ENCODE measurements at places on chromosomes 5 and 9.

GRCh38 chr5:171633776-171634470, 151.7 kb upstream of the SMIM23 start:
- DNase-seq, result no peak

DNA sequence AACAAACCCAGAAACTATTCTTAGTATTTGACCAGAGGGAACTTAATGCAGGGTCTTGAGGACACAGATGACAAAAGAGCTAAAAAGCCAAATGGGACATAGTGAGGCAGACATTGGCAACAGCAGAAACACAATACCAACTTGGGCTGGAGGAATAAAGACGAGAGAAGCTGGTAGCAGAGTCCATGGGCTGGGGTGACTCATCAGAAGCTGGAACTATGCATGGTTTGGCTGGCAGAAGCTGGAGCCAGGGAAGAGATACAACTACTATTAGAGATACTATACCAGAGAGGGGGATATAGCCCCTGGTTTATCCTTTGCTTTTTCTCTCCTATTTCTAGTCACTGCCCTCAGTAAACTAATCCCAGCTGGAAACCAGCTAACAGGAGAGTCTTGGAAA, 29.2 kb upstream of the DPYSL3 start:
- peak; percentile 35 for DNase-seq

DNA sequence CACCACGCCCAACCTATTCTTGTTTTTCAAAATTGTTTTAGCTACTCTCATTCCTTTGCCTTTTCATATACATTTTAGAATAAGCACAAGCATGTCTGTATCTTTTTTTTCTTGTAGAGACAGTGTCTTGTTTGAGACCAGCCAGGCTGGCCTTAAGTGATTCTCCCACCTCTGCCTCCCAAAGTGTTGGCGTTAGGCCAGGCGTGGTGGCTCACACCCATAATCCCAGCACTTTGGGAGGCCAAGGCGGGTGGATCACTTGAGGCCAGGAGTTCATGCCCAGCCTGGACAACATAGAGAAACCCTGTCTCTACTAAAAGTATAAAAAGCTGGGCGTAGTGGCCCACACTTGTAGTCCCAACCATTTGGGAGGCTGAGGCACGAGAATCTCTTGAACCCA, 13.1 kb downstream of the RNF44 start:
- no peak for DNase-seq

DNA sequence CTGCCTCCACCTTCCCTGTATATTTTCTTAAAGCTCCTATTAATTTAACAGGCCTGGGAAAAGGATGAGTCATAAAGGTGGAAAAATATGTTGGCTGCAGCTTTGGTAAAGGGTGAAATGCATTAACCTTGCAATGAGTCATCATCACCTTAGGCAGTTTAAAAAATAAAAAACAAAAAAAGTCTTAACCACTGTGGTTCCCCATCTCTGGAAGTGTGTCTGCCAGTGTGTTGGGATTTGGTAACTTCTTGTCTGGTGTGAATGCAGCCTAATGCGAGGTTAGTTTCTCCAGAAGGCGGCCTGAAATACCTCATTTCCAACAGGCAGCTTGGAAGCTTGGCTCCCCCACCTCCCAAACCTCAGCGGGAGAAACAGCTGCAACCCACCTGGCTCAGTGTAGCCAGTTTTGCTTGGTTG, 265.3 kb upstream of the GAS1 start:
- DNase-seq, result peak; percentile 93

- DNase-seq, result no peak
Observed at GRCh38 chr5:10623305-10623910, 59.5 kb downstream of the ANKRD33B start.

GRCh38 chr5:17099946-17100345, 117.5 kb upstream of the BASP1 start:
- DNase-seq, result no peak

GRCh38 chr5:178624631-178625546, 2.0 kb downstream of the CLK4 start:
- DNase-seq, result no peak

GRCh38 chr9:131704141-131704983, 35.5 kb downstream of the RAPGEF1 start:
- DNase-seq, result no peak

GRCh38 chr5:127826011-127826410, 122.8 kb downstream of the CCDC192 start:
- no peak for DNase-seq

DNA sequence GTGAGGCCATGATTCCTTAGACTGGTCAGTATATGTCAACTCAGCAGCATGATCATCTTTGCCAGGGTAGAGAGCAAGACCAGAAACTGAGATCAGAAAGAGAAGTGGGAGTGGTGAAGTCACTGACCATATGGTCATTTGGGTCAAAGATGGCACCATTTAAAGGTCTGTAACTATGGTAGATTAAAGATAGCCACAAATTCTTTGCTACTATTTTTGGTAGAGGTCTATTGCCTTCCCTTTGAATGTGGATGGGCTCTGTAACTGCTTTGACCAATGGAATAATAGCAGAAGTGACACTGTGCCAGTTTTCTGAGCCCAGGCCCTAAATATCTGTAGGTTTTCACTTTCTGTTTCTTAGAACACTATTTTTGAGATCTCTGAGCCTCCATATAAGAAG, 117.6 kb downstream of the PCSK1 start:
- DNase-seq, result no peak

- no peak for DNase-seq
Observed at GRCh38 chr5:42974536-42974935, 65.6 kb downstream of the ANXA2R start.

All from SW480 (cell line).